ENCODE measurements at places on chromosomes 5 and 9.

DNA sequence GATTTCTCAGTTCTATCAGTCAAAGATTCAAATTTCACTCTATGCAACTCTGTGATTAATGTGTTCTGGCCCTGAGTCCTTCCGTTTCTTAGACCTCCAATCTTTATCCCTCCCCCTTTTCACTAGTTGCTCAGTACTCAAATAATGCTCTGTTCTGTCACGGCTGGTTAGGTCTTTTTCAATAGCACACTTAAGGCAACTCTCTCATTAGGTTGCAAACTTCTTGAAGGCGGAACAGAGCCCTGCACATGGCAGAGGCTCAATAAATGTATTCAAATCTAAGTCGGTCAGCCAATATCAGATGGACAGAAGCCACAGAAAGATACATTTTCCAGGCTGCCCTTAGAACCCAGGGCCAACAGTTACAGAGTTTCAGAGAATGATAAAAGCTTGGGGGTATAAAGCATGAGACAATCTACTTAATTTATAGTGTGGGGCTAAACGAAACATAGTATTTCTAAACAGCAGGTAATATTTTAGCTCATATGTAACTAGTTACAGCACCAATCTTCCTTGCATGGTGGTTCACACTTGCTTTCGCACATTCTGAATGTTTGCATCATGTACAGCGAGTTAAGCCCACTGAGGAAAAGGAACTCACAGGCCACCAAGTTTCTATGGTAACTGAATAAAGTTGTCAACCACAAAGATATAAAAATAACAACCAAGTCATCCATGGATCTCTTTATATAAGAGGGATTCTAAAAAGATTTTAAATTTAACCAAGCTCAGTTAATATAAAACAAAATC is 67.1 kb upstream of the GOLPH3 start:
- DNase-seq = no peak

DNA sequence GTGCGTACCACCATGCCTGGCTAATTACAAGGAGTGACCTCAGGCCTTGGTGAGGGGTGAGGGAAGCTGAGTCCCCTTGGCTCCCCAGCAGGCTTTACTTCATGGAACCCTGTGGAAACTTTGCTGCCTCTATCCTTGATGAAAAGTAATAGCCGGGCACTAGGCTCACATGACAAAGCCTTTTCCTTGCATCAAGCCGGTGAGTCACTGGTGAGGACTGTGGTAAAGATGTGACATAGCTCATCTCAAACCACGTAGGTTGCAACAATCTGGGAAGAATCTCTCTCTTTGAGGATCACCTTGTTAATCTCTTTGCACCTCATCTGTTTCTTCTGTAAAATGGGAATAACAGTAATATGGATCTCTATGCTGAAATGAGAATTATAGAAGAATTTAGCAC is 116.3 kb upstream of the SLC25A48 start:
- DNase-seq = peak; percentile 70

DNA sequence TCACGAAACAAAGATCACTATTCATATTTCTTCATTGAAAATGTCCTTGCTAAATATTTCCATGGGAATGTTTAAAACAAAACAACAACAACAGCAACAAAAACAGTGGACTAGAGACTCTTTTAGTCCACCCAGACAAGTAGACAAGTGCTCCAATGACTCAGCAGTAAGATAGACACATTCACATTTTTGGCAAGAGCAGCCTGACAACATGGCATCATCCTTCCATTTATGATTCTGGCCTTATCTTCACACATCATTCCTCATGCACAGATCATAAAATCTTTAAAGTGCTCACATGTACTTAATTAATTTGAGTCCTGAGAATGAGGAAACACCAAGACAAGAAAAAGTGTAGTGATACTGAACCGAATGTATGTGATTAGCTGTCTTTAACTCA is 132.6 kb upstream of the PDE4D start:
- peak; percentile 78 for DNase-seq

- DNase-seq = no peak
Observed at GRCh38 chr9:77028478-77028877, 9.0 kb downstream of the FOXB2 start.

DNA sequence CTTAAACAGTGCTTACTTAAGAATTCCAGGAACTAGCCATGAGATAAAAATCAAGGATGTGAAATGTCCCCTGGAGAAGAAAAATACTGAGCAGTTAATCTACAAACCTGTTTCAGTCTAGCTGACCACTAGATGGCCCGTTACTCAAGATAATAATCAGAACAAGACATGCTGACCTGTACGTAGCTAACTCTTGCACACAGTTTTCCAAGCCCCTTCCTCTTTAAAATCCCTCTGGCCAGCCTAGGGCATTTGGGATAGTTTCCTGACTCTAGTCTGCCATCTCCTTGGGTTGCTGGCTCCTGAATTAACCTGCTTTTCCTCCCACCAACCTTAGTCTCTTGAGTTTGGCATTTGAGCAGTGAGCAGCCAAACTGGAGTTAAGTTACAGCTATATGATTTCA is 59.2 kb upstream of the TRAF1 start:
- DNase-seq = peak; percentile 54

DNA sequence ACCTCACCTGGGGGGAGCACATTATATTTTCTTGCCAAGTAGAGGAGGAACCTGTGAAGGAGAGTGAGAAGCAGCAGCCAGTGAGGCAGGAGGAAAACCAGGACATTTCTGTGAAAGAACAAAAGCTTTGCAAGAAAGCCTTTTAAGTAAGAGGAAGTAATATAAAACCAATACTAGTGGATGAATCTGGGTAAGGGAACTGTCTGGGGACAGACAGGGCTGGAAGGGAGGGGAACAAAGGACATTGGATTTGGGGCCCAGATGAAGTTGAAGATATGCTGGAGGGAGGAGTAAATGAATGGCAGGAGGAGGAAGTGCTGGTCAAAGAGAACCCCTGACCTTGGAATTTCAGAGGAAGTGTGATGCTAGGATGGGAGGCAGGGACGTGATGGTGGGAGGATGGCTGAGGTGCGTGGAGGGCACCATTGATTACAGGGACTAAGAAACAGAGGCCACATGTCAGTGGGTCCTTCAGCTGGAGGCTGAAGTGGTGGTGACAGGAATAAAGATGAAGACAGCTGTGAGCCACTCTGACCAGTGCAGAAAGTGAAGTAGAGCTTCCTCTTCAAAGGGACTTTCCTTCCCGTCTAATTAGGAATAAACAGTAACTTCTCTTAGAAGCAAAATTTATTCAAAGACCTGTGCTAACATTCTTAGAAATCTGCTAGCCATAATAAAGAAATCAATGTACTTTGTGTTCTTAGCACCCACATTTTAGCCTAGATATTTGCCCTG is 43.5 kb upstream of the FABP6 start:
- DNase-seq = no peak

DNA sequence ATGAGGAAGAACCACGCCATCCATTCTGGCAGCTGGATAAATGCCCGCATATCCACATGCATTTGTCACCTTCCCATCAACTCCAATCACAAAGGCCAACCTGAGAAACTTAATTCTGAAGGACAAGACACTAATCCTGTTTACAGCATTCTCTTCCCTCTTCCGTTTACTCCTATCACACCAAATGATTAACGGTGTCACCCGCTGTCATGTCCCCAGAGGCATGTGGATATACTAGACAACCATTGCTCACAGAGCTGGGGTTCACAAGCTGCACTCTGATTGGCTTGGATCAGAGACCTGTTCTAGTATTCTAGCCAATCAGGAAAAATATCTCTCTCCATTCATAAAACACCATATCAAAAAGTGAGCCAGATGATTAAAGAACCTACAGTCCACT is 3.6 kb downstream of the MACROH2A1 start:
- no peak for DNase-seq

DNA sequence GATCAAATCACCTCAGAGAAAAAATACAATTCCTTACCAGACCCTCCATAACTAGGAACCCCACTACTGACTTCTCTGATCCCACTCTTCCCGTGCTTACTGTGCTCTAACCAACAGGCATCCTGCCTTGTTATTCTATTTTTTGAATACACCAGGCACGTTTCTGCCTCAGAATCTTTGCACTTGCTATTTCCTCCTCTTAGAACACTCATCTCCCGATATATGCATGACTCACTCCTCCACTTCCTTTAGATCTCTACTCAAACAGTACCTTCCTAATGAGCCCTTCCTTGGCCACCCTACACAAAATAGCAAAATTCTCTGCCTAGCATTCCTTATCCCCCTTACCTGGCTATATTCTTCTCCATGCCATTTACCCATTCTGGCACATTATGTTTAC is 43.9 kb downstream of the MAPKAP1 start:
- DNase-seq = peak; percentile 30

GRCh38 chr9:113701774-113702755 is 174.0 kb upstream of the ZNF618 start:
- peak; percentile 11 for DNase-seq

DNA sequence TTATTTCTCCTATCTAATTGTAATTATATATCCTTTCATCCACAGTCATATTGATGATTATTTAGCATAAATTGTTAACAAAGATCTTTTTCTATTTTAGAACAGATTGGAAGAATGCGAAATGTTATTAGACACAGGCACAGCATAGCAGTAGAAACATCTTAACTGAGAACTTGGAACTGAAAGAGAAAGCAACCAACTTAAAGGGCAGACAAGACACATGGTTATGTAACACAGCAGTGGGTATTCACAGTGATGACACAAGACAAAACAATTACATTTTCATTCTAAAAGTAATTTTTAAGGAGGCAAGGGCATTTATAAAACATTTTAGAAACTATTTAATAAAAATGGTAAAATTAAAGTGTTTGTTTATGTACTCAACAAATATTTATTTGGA is 57.7 kb upstream of the MEF2C start:
- peak; percentile 22 for DNase-seq

- no peak for DNase-seq
Observed at GRCh38 chr9:84731696-84732095, 62.2 kb downstream of the NTRK2 start.

- no peak for DNase-seq
Observed at GRCh38 chr9:20353524-20353923, 268.8 kb downstream of the MLLT3 start.

DNA sequence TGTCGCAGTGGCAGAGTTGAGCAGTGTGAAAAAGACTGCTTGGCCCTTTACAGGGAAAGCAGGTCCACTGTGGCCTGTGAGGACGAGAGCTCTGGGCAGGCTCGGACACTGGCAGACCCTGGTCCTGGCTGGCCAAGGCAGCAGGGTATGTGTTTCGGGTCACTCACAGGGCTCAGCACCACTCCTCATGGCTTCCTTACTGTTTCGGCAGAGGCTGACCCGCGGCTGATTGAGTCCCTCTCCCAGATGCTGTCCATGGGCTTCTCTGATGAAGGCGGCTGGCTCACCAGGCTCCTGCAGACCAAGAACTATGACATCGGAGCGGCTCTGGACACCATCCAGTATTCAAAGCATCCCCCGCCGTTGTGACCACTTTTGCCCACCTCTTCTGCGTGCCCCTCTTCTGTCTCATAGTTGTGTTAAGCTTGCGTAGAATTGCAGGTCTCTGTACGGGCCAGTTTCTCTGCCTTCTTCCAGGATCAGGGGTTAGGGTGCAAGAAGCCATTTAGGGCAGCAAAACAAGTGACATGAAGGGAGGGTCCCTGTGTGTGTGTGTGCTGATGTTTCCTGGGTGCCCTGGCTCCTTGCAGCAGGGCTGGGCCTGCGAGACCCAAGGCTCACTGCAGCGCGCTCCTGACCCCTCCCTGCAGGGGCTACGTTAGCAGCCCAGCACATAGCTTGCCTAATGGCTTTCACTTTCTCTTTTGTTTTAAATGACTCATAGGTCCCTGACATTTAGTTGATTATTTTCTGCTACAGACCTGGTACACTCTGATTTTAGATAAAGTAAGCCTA is 15.7 kb downstream of the SQSTM1 start:
- DNase-seq = peak; percentile 15

DNA sequence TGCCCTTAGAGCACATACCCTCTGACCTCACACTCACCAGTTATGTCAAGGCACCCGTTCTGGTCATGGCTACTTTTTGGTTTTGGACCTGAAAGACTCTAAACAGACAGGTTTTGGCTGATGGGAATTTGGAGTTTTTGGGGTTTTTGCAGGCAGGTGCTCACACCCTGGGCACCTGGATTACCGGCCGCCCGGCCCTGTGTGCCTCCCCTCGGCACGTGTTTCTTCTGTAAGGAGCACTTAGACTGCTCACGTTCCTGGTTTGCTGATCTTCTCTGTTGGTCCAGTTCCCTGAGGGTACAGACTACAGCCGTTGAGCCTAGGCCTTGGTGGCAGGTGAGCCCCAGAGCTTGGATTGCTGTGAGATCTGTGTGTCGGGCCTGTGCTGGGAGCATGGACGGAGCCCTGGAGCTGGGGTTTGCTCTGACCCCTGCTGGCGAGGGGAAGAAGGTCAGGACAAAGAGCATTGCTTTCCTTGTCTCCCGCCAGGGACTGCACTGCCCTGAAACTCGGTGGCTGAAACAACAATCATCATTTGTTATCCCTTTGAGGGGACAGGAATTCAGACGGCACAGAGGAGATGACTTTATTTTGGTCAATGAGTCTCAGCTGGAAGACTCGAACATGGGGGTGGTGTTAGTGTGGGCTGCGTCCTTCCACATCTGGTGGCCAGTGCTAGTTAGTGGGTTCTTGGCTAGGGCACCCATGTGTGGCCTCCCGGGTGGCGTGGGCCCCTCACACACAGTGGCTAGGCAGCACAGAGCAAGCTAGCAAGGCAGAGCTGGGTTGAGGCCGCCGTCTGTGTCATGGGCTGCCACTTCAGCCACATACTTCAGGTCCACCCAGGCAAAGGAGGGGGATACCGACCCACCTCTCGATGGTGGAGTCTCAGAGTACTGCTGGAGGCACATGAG is 76.4 kb downstream of the EHMT1 start:
- DNase-seq = peak; percentile 47

DNA sequence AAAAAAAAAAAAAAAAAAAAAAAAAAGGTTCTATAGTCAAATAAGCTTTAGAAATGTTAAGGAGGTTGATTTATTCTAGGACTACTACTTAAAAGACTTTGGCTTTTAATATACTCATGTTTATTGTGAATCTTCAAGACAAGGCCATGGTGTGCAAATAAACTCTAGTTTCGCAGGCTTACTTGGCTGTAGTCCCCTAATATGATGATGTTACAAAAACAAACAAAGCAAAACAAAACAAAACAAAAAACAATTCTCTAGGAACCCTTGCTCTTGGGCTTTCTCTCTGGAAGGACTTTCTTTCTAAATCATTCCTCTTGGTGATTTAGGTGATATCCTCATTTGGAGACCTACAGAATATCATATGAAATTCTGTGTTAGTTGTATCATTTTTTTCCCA is 172.0 kb downstream of the GDNF start:
- no peak for DNase-seq

DNA sequence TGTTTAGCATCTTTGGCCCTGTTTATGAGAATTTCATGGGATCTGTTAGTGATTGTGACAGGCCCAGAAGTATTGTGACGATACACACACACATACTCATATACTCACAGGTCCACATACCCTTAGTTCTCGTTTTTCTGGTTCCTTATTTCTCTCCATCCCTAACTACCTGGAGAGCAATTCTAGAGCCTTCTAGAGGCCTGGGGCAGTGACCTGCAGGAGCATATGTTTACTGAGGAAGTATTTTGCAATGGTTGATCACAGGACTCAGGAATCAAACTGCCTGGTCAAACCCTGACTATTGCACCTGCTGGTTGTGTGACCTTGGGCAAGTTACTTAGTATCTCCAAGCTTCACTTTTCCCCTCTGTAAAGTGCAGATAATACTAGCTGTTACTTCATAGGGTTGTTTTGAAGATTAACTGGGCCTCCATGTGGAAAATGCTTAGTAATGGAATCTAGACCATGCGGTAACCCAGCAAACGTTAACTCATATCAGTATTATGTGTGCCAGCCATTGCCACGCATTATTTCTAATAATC is 8.7 kb downstream of the PAPPA start:
- no peak for DNase-seq

- DNase-seq = peak; percentile 77
Observed at GRCh38 chr9:134204991-134205578, 40.7 kb upstream of the RNU6ATAC start.

- DNase-seq = no peak
Observed at GRCh38 chr9:106644661-106645060, 218.3 kb upstream of the ZNF462 start.
